Liver (tissue), 10 donors: ENCODE measurements at places on chromosomes 12 and 14. TPM values are rescaled to one million over a fixed set of nuclear protein-coding genes. Genes with fewer than 3 reads are reported as not detected.

GRCh38 chr12:106645074-106645421 is 62.2 kb downstream of the RFX4 start:
- H3K27ac ChIP-seq, result no peak overlapping the region
- no peaks in the 10 kb centered on the region for H3K36me3 ChIP-seq

DNA sequence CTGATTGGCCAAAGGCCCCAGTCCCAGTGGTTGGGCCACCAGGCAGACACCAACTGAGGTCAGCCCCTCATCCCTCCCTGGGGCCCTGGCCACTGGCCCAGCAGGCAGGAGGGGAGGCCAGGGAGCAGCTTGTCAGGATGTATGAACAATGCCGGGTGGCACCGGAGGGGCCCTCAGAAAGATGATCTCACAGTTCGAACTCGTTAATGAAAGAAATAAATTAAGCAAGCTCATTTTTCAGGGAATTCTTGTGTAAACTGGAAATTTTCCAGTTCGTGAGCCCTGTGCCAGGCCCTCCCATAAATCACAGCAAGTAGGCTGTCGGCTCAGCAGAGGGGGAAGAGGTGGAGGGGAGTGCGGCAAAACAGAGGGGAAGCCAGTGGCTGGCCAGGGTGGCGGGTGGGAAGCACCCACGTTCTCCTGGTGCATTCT is 177.0 kb upstream of the VASH1 start:
- no peak overlapping the region for H3K27ac ChIP-seq
- DNase-seq, result no peak
- no peak overlapping the region for H3K4me3 ChIP-seq
- H3K4me1 ChIP-seq, result no peaks in the 10 kb centered on the region
- no peaks in the 10 kb centered on the region for H3K36me3 ChIP-seq

DNA sequence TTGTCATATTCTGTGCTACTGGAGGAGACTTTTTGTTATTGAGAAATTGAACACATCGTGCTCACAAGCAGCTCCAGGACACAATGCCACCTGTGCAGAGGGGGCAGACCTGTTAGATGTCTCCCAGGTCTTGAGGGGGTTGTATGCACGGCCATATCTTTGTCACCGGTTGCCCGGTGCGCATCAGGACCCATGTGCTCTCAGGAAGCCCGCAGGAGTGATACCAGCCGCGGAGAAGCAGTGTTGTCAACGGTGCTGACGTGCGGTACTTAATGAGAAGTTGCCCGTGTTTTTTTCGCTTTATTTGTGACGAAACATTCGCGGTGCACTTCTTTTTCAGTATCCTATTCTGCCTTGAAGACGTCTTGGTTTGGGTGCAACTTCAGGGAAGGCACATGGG is 128.2 kb upstream of the RTL1 start:
- no peaks in the 10 kb centered on the region for H3K4me1 ChIP-seq
- no peak overlapping the region for H3K4me3 ChIP-seq
- no peak for DNase-seq
- no peaks in the 10 kb centered on the region for H3K27me3 ChIP-seq
- no peaks in the 10 kb centered on the region for H3K36me3 ChIP-seq
- H3K27ac ChIP-seq, result no peak overlapping the region

- DNase-seq, result no peak
- peaks cover 2% of the 10 kb centered on the region for H3K4me1 ChIP-seq
- no peak overlapping the region for H3K27ac ChIP-seq
- no peaks in the 10 kb centered on the region for H3K27me3 ChIP-seq
- H3K36me3 ChIP-seq, result no peaks in the 10 kb centered on the region
- no peak overlapping the region for H3K4me3 ChIP-seq
Observed at GRCh38 chr12:124185971-124186686, 108.8 kb upstream of the RFLNA start.

DNA sequence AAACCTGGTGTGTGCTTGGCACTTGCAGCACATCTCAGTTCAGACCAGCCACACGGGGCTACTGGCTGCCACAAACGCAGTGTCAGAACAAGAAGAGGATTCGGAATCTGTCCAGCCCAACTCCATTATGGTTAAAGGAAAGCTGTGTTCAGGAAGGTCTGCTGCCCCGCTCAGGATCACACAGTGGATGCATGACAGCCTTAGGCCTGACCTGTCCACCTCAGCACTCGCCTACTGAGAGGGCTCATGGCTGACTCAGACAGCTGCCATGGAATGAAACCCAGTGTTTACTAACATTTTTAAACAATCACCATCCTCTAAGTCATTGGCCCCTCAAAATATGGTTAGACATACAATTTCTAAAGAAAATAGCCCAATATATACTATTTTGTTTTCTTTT is 5.6 kb upstream of the NIN start:
- H3K27ac ChIP-seq, result no peak overlapping the region
- H3K4me3 ChIP-seq, result no peak overlapping the region
- no peaks in the 10 kb centered on the region for H3K27me3 ChIP-seq
- DNase-seq, result no peak

- H3K4me3 ChIP-seq, result no peak overlapping the region
- H3K4me1 ChIP-seq, result peaks cover 8% of the 10 kb centered on the region
- H3K27ac ChIP-seq, result no peak overlapping the region
- no peak for DNase-seq
- no peaks in the 10 kb centered on the region for H3K36me3 ChIP-seq
- H3K27me3 ChIP-seq, result no peaks in the 10 kb centered on the region
Observed at GRCh38 chr12:31584782-31585181, 6.2 kb downstream of the DENND5B start.

The NEUROD4 gene
- not detected for total RNA-seq
